Anterior cingulate cortex (tissue), 58 donors: ENCODE measurements at places on chromosomes 5 and 9.

DNA sequence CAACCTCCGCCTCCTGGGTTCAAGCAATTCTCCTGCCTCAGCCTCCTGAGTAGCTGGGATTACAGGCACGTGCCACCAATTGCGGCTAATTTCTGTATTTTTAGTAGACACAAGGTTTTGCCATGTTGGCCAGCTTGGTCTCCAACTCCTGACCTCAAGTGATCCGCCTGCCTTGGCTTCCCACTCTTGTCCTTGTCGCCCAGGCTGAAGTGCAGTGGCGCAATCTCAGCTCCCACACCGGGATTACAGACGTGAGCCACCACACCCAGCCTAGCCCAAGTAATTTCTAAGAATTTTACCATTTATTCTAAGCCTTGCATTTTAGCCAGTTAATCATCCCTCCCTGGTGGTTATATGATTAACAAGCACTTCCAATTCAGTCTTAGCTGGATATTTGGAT, 11.0 kb downstream of the NAIP start:
- DNase-seq = no peak

GRCh38 chr5:39158786-39159185, 60.6 kb downstream of the FYB1 start:
- DNase-seq = no peak

- DNase-seq = no peak
These were observed 114.0 kb downstream of the DNAH5 start for GRCh38 chr5:13830536-13830935.

GRCh38 chr5:103232393-103232999, 26.1 kb upstream of the MACIR start:
- no peak for DNase-seq

- no peak for DNase-seq
These were observed 11.3 kb downstream of the FOXD1 start for GRCh38 chr5:73437101-73437776.

DNA sequence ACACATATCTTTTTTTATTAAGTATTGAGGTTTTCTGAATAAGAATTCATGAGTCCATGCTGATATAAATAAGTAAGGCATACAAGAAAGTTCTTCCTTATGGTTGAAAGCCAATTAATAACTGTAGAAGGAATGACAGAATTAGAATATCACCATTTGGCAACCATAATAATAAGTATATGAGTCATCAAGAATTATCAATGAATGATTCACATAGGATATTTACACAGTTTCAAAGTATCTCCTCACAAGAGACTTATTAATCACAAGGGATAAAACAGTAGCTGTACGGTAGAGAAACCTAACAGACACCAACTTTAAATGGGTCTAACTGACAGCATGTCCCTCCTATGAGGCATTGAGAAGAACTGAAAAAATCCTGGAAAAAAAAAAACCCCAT, 161.6 kb downstream of the NR3C1 start:
- DNase-seq = no peak

DNA sequence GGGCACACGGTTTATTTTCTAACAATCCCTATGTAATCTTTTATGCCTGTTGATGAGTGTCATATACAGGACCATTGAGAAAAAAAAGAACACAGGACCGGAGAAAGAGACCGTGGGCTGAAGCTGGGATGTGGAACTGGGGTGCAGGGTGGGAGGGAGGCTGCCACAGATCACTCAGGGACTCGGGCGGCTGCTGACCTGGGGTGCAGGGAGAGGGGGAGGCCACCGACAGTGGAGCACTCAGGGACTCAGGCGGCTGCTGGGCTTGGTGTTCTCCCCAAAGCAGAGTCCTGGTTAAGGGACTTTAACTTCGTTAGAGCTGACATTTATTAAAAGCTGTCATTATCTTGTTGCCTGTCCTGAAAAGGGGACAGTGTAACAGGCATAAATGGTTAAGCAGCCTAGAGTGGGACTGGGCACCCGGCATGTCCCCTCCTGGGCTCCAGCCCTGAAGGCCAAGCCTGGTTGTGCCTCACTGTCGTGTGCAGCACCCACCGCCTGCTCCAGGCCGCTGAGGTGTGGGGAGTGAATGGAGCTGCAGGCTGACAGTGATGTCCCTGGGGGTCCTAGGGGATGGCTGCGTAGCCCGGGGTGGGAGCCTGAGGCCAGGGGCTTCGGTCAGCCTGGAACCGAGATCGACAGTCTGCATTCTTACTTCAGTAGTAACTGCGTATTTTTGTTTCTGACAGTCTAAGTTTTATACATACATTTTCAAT, 14.0 kb downstream of the NDUFS6 start:
- DNase-seq = no peak

GRCh38 chr5:35313291-35313690, 83.0 kb upstream of the PRLR start:
- no peak for DNase-seq
